HuH-7.5 (cell line): ENCODE measurements at places on chromosomes 3 and 15.

DNA sequence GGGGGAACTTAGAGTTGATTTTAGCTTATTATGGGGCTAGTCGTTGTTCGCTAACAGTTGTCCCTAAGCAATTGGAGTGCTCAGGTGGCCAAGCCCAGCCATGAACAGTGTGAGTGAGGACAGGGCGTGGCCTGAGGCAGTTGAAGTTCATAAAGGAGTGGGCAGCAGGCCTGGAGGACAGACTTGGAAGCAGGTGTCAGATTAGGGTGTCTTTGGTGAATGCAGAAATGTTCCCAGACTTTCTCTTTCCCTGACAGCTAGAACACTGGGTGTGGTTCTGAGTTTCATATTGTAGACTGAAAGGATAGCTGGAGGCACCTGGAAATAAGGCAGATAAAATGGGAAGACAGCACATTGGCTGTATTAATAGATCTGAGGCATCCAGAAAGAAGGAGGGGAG, 59.8 kb upstream of the FGD5 start:
- no peak for DNase-seq

DNA sequence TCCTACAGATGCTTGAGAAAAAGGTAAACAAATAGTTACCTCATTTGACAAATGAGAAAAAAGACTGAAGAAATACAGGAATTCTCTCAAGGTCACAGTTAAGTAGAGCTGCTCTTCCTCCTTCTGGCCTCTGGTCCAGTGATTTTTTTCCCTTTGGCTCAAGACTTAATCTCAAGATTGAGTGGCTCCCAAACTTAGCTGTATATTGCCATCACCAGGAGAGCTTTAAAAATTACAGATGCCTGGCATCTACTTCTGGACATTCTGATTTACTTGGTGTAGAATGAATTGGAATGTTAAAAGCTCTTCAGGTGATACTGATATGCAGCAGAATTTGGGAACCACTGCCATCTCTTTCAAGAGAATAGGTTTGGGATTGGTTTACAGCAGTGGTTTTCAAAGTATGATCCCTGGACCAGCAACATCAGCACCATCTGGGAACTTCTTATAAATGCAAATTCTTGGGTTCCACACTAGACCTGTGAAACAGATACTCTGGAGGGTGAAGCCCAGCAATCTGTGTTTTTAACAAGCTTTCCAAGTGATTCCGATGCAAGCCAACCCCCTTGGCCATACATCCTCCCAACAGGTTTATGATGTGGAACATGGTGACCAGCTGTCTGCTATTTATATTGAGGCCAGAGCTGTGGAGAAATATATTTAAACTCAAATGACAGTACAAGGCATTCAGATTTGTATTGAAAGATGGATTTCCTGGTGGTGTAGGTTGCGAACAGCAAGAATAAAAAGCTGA, 333.0 kb upstream of the RARB start:
- DNase-seq: no peak

DNA sequence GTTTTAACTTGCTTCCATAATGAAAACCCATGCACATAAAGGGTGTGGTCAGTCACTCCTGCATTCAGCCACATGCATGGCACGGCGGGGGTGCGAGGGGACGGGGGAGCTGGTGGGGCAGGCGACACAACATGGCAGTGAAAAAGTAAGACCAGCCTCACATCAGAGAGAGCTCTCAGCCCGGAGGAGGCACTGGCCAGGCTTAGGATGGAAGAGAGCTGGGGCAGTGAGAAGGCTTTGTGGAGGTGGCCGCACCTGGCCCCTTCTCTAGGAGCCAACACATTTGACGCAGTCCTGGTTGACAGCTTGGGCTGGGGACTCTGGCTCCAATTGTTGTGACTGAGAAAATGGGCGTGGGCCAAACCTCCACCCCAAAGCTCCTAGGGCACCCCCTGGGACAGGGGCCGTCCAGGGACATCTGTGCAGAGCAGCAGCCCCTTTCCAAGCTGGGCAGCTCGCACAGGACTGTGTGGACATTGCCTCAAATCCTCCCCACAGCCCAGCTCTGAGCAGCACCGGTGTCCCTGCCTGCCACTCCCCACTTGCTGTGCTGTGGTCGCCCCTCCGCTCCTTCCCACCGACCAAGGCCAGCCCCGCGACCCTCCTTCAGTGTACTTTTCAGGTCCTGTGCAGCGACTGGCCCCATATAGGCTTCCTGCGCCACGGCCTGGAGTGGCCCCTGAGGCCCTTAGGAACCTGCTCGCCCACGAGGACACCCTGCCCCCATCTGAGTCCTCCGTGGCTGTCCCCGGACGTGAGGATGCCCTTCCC, 126.0 kb upstream of the IQSEC1 start:
- no peak for DNase-seq

GRCh38 chr3:81744366-81744765, 17.1 kb downstream of the GBE1 start:
- DNase-seq: no peak

DNA sequence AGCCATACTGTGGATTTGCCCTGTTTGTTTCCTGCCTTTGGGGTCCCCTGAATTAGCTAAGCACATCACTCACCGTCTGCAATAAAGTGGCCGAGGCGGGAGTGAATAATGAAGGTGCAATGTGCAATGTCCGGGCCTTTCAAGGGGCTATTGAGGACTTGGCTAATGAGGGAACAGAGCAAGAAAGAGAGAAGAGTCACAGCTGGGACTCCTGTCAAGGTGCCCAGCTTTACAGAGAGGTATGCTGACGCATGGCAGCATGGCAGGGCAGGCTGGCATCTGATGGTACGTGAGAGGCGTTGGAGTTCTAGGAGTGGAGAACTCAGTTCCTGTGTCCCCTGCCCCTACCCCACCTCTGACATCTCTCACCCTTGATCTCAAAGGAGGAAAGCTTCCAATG, 13.8 kb upstream of the ATP2B2 start:
- DNase-seq: no peak

GRCh38 chr15:66075947-66076346, 177.6 kb downstream of the MEGF11 start:
- DNase-seq: no peak

DNA sequence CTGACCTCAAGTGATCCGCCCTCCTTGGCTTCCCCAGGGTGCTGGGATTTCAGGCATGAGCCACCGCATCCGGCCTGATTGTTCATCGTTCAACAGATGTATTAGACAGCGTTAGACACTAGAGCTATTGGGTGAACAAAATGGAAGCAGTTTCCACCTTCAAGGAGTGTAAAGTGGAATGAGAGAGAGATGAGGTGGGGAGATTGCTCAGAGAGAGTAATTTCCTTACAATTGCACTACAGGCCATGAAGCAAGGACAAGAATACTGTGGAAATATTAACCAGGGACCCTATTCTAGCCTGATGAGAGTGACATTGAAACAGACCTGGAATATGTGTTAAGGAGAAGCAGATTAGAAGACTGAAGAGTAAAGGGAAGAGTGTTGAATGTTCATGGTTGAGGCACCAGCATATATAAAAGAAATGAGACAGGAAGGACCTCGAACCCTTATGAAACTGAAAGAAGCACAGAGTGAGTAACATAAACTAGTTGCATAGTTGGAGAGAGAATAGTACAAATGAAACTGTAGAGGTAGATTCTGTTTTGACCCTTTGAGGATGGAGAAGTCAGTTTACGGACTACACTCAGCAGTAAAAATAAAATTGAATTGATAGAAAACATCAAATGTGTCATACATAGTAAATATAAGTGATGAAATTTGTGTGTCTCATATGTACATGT, 7.2 kb downstream of the RTF1 start:
- DNase-seq: no peak

DNA sequence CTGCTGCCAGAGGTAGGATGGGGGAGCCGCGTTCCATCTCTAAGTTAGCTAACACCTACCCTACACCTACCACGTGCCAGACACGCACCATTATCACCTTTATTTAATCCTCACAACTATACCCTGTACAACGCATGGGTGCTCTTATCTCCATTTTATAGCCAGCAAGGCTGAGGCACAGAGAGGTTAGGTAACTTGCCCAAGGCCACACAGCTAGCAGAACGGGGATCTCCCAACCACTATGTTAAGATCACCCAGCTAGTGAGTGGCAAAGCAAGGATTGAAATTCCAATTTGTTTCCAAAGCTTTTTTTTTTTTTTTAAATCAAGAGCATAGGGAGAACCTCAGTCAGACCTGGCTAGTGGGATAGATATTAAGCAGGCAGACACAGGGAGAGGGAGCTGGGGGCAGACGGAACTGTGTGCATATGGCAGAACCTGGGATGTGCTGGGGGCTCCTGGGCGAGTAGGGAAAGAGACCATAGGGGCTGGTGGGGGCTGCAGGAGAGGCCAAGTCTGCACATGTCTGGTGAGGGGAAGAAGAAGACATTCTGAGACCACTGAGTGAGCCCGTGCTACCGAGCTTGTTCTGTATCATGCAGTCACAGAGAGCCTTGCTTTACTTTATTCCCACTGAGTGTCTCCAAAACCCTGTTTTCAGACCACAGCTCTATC, 196.3 kb upstream of the TPM1 start:
- DNase-seq: no peak

- DNase-seq: no peak
Measured at GRCh38 chr3:183108001-183108449, 8.7 kb upstream of the MCCC1 start.

DNA sequence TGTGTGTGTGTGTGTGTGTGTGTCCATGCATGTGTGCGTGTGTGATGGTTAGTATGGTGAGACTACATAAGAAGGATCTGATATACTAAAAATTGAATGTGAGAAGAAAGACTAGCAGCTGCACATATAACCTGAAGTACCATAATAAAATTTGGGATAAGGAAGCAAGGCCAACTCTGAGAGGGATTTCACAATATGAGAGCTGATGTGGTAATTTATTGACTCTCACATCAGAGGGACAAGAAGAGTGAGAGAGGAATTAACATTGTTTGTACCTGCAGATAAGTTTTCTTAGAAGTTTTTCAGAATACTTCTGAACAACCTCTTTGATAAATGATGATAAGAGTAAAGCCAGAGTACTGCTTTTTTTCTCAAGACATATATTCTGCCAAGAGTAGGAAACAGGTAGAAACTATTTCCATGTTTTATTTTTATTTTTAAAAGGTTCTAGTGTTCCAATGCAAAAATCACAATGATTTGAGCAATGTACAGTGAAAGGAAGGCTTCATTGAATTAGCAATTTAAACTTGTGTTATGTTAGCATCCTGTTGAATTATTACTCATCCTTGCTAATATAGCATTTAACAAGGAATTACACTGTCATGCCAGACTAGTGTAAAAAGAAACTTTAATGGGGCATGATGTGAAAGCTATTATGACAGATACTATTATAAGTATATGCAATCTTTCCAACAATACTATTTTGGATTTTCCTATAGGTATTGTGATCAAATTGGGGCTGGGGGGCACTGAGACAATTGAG, 415.5 kb upstream of the ARPP21 start:
- DNase-seq: no peak

DNA sequence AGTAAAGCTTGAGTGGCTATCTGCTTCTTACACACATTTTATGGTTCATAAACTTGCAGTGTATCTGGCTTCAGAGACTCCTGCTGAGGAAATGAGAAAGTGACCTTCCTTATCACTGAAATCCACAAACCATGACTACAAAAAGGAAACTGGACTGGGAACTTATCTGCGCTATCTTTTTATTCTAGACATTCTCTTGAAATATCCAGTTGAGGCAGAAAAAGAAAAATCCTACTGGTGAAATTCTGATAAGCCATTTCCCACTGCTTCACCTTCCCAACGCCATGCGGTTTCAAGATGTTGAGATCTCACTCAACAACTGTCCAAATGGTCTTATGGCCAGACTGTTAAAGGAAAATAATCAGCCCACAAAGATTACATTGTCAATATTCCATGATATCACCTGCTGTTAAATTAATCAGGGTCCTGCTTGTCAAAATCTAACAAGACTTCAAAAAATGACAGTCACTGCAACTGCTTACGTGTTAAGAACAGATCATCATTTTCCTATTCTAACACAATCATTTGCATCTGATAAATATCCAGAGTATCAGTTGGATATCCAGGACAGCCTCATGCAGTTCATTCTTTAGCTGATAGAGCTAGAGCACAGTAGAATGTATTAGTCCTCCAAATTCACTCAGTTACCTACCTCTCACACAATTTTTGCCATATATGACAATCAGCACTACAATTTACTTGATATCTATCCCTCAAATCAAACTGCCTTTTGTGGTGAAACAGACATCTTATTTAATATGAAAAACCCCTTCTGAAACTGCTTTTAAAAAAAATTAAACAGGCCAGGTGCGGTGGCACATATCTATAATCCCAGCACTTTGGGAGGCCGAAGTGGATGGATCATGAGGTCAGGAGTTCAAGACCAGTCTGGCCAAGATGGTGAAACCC, 538.1 kb downstream of the MAGI1 start:
- DNase-seq: no peak

DNA sequence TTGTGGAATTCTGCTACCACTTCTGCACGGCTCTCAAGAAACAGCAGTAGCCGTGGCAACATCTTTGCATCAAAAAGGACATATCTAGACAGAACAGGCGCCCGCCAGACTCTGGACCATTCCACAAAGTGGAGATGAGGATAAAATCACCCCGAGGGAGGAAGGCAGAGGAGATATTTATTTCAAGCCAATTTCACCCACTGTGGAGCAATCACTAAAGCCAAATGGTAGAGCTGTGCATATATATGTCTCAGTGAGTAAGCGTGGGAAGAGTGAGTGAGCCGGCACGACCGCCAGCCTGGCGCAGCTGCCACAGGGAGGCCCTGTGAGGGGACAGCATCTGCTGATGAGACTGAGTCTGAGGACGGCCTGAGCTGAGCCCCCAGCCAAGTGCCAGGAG, 111.3 kb downstream of the MEGF11 start:
- no peak for DNase-seq

DNA sequence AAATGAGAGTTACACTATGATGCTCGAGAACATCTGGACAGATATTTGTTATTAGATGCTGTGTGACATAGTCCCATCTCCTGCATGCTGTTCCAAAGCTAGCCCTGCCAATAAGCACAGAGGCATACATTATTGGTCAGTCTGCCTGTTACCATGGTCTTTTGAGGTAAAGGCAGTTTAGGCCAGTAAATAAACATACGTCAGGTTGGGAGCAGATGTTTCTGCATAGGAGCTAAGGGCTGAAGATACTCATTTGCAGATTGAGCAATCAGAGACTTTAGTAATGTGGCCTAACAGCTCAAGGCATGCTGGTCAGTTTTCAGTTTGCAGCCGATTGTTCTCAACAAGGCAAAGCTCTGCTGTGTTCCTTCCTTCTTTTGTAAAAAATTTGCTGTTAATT, 192.9 kb downstream of the ADAMTSL3 start:
- DNase-seq: no peak

GRCh38 chr3:165549665-165550064, 287.6 kb downstream of the BCHE start:
- no peak for DNase-seq

- no peak for DNase-seq
Measured at GRCh38 chr3:185094697-185095096, 58.2 kb downstream of the C3orf70 start.
